Transverse colon (tissue), 4 donors: ENCODE measurements at places on chromosomes 16 and 17. TPM values are rescaled to one million over a fixed set of nuclear protein-coding genes. Genes with fewer than 3 reads are reported as not detected.

KRTAP1-1 gene
- total RNA-seq = not detected

APOH gene
- total RNA-seq = not detected

TLCD3B gene
- not detected for total RNA-seq

GRCh38 chr16:19507867-19508266, 14.0 kb downstream of the GDE1 start:
- H3K4me3 ChIP-seq = no peak overlapping the region
- H3K4me1 ChIP-seq = no peaks in the 10 kb centered on the region
- H3K27ac ChIP-seq = no peak overlapping the region
- no peaks in the 10 kb centered on the region for H3K27me3 ChIP-seq

DNA sequence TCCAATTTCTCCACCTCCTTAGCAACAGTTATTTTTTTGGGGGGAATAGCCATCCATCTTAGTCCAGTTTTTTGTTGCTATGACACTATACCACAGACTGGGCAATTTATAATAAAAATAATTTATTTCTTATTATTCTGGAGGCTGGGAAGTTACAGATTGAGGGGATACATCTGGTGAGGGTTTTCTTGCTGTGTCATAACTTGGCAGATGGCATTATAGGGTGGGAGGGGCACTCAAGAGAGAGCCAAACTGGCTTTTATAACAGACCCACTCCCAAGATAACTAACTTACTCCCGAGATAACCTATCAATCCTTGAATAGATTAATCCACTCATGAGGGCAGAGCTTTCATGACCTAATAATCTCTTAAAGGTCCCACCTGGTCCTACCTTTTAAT, 84.2 kb downstream of the ABCA8 start:
- H3K4me1 ChIP-seq = no peaks in the 10 kb centered on the region
- no peak for DNase-seq

DNA sequence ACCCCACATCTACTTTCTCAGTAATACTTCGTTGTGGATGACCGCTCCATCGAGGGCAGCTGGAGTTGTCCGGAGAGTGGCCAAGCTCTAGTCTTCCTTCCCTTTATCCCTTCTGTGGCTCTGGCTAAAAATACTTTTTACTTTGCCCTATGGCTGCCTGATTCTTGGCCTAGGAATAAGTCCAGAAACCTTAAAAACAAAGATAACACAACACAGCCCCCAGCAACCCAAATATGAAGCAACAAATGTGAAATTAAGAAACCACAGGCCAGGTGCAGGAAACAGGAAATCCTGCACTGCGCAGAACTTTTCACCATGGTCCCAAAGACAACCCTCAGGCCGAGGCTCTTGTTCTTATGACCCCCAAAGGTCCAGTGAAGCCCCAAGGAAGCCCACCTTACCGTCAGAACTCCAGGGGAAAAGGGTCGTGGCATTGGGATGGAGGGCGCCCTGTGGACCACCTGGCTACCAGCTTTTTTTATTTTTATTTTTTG, 26.0 kb downstream of the TK2 start:
- H3K36me3 ChIP-seq = no peaks in the 10 kb centered on the region
- no peaks in the 10 kb centered on the region for H3K27me3 ChIP-seq
- peak; percentile 56 for DNase-seq
- H3K4me3 ChIP-seq = no peak overlapping the region
- H3K4me1 ChIP-seq = peaks cover 61% of the 10 kb centered on the region
- peak overlapping the region; percentile 99 for H3K27ac ChIP-seq

DNA sequence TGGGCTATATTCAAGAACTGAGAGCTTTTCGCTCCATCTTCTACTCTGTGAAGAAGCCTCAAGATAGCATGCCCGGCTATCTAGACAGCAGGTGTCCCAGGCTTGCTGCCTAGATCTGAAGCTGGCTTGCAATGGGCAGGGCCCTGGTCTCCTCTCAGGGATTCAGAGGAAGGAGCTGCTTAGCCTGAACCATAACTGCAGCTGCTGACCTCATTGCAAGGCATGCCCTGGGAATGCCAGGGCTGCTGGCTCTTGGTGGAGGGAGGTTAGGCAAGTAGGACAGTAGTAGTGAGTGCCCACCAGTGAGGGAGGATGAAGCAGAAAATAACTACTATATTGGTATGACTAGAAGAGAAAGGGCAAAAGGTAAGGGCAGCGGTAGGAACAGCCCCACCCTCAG, 21.3 kb upstream of the SLC35B1 start:
- H3K4me1 ChIP-seq = peaks cover 11% of the 10 kb centered on the region
- no peak overlapping the region for H3K4me3 ChIP-seq
- H3K27ac ChIP-seq = peak overlapping the region; percentile 79
- DNase-seq = no peak
- no peaks in the 10 kb centered on the region for H3K36me3 ChIP-seq
- no peaks in the 10 kb centered on the region for H3K27me3 ChIP-seq

- peak within 1 kb of the TSS; percentile 63 for H3K4me3 ChIP-seq
- H3K4me1 ChIP-seq = peaks cover 45% of the 10 kb centered on the region
- peak within 1 kb of the TSS; percentile 65 for H3K27ac ChIP-seq
- no peaks in the 10 kb centered on the region for H3K27me3 ChIP-seq
These were observed at the start of gene LRRC75A for GRCh38 chr17:16491703-16492612. Gene LRRC75A (minus strand): TSS chr17:16492193. CDS start chr17:16491990, 203 bp downstream.
